Psoas muscle (tissue), 8 donors: ENCODE measurements at places on chromosomes 2 and 18. TPM values are rescaled to one million over a fixed set of nuclear protein-coding genes. Genes with fewer than 3 reads are reported as not detected.

- DNase-seq = no peak
Observed at GRCh38 chr2:179096090-179096489, 46.2 kb upstream of the CCDC141 start.

DNA sequence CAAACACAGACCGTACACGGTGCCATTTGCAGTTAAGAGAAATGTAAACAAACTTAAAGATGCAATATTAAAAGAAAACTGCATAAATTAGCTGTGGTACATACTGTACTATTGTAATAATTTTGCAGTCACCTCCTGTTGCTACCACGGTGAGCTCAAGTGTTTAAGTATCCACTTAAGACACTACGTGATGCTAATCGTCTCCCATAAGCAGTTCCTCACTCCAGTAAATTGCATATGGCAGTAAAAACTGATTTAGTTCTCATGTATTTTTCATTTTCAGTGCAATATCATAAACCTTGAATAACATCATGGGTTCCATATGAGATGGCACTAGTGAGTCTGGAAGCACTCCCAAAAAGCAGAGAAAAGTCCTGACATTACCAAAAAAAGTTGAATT lies 14.4 kb downstream of the CLEC4F start:
- DNase-seq = no peak

GRCh38 chr2:134711692-134712091 lies 7.1 kb downstream of the TMEM163 start:
- no peak for DNase-seq

GRCh38 chr2:172340394-172340793 lies 87.0 kb upstream of the ITGA6 start:
- DNase-seq = no peak

- no peak for DNase-seq
Observed at GRCh38 chr2:3871002-3871401, 167.6 kb downstream of the DCDC2C start.

GRCh38 chr2:119424284-119425118 lies 7.2 kb upstream of the TMEM37 start:
- no peak for DNase-seq

GRCh38 chr2:157180359-157180758 lies 77.1 kb upstream of the GALNT5 start:
- DNase-seq = no peak

DNA sequence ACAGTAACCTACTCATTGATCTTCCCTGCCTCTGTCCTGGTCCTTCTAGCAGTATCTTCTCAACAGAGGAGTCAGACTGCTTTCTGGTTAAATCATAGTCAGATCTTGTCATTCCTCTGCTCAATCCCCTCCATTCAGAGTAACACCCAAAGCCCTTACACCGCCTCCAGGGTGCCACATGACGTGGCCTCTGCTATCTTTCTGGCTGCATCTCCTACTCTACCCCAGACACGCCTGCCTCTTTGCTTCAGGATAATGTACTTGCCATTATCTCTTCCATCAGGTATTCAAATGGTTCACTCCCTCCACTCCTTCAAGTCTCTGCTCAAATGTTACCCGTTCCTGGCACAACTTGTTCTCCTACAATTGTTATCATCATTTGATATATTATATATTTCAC lies 36.3 kb upstream of the ACVR2A start:
- DNase-seq = no peak

RNF152 gene
- total RNA-seq = 2.5 TPM

TSPYL6 gene
- not detected for total RNA-seq

- DNase-seq = peak; percentile 54
Observed at GRCh38 chr18:59509481-59510442, 150.7 kb upstream of the LMAN1 start.

PSMA8 gene
- not detected for total RNA-seq

DYNAP gene
- not detected for total RNA-seq

- DNase-seq = no peak
Observed at GRCh38 chr18:10027461-10027860, 113.6 kb downstream of the VAPA start.

DNA sequence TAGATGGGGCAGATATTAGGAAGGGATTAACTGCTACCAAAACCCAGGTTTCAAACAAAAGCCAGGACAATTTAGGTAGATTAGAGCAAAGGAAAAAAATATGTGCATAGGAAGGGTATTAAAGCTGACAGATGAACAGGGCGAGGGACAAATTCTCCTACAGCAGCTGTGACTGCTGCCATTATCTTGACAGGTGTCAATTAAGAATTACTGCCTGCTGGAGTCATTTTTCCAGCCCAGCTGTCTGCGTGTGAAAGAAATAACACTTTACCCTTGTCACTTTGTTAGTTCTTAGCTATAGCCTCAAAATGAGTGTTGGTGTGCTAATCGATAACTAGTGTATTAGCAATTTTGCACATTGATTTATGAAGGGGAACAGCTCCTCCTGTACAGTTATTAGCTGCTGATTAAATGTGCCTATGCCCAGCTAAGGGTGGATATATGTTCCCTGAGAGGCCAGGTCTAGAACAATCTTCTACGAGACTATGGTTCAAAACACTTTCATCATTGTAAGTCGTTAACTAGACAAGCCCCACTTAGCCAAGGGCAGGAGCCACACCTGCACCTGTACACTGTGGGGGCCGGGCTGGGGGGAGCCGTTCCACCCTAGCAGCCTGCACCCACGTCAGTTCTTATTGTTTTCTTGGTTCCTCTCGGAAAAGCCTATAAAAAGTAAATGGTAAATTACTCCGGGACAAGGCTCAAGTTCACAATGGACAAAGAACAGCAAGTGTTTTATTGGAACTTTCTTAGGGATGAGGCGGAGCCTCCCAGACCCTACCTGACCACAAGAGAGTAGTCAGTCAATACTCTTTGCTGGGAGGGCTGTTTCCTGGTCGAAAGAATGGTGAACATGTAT lies 7.7 kb downstream of the TSHZ1 start:
- no peak for DNase-seq

DNA sequence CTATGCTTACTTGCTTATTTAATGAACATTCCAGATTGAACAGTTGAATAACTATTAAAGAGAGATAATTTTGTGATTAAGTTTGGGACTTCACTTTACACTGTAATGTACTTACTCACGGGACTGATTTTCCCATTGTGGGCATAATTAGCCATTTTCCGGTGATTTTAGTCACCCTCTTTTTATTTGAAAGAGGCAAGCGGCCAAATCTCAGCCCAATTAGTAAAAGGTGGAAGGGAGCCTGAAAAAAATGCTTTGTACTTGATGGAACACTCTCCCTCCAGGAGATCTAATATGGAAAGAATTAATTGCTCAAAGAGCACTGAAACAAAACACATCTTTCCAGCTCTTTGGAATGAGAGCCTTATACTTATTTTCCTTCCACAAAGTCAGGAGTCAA lies 50.2 kb downstream of the CALCRL start:
- no peak for DNase-seq

- DNase-seq = no peak
Observed at GRCh38 chr2:181203916-181204315, 223.5 kb downstream of the UBE2E3 start.

FNDC4 gene
- 38.1 TPM for total RNA-seq

GRCh38 chr2:127634066-127634617 lies 11.8 kb upstream of the GPR17 start:
- peak; percentile 19 for DNase-seq

DNA sequence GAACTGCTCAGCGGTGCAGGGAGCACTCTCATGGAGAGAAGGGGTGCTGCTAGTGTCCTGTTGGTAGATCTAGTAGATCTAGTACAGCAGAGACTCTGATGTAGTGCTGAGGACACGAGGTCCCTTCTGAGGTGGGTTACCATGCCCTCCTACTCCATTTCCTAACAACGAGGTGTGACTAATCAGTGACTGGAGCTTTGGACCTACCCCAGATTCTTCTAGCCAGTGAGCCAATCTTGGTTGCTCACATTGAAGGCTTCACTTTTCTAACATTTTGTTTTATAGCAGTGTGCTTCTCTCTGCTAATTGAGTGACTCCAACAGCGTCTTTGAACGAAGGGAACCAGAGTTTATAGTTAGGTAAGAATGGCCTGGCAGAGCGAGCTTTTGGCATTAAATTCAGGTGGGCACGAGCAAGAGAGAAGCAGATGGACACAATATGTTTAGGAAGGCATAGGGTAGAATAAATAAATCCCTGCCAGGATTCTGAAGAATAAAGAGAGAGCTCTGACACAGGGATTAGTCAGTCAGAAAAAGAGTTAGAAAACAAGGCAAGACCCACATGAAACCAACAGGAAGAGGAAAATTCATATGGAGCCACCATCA lies 306.0 kb upstream of the RAB12 start:
- DNase-seq = no peak

- DNase-seq = no peak
Observed at GRCh38 chr2:102925003-102925402, 163.2 kb downstream of the TMEM182 start.

DNA sequence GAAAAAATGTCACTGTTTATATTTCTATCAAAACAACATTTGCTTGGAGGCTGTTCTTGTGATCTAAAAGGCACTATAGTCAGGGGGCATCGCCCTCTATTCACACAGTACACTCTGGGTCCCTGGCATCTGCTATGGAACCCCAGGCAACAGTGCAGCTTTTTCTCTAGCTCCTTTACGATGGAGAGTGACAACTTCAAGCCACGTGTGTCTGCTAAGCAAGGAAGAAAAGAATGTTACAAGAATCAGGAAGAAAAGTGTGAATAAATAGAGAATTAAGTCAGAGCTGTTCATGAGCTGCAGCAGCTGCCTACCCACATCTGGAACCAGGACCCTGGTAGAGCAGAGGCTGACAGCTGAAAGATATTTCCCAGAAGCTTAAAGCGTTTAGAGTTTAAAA lies 11.2 kb downstream of the RND3 start:
- DNase-seq = no peak

DNA sequence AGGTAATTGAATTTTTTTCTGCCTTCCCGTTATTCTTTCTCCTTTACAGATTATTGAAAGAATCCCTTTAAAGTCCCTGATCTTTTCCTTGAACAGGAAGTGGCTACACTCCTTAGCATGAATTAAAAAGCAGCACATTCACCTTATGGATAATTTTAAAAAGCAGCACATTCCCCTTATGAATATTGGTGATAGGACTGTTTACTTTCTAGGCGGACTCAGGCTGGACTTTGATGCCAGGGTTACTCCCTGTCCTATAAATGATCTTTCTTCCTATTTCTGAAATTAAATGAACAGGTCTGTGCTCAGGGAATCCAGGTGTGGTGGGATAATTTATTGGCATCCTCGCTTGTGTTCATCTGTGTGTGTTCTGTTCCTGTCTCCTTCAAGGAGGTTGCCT lies 226.0 kb downstream of the DCDC2C start:
- no peak for DNase-seq

DTNA gene
- 103 TPM for total RNA-seq

DNA sequence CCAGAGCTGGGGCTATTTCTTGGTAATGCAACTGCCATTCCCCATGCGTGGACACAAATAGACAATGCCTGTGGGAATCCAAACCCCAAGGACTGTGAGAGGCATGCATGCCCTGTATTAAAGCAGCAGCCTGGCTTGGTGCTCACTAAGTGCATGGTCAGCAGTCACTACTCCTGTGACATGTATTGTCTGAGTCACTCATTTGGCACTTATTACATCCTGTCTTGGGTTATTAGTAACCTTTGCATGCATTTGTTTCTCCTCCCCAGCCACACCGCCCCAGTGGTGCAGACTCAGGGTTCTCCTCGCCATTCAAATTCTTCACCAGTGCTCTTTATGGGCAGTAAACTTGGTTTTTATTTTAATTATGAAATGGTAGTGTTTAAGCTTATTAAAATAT lies 30.2 kb downstream of the PRKCE start:
- DNase-seq = peak; percentile 48

DNA sequence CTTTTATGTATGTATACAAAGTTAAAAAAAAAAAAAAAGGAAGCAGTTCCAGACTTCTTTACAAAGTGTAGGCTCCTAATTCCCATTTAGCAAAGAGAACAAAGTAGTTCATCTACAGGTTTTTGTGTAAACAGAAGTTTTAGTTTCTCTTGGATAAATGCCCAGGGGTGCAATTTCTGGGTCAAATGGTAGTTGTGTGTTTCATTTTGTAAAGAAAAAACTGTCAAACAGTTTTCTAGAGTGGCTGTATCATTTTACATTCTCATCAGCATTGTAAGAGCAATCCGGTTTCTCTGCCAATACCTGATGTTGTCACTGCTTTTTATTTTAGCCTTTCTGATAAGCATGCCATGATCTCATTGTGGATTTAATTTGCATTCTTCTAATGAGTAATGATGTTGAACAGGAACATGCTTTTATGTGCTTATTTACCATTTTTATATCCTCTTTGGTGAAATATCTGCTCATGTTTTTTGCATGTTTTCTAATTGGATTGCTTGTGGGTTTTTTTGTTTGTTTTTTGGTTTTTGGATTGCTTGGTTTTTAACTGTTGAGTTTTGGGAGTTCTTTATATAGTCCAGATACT lies 16.6 kb upstream of the PSME4 start:
- no peak for DNase-seq

DNA sequence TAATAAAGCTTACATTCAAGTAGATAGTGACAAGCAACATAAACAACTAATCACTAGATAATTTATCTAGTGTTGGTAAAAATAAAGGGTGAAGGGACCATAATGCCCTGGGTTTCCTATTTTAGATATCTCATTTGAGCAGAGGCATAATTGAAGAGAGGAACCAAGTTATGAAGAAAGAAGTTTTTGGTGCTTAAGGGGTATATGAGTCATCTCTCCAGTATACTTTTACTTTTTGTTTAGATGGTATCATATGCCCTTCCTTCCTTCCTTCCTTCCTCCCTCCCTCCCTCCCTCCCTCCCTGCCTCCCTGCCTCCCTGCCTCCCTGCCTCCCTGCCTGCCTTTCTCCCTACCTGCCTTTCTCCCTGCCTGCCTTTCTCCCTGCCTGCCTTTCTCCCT lies 1053.5 kb upstream of the CELF4 start:
- no peak for DNase-seq

DNA sequence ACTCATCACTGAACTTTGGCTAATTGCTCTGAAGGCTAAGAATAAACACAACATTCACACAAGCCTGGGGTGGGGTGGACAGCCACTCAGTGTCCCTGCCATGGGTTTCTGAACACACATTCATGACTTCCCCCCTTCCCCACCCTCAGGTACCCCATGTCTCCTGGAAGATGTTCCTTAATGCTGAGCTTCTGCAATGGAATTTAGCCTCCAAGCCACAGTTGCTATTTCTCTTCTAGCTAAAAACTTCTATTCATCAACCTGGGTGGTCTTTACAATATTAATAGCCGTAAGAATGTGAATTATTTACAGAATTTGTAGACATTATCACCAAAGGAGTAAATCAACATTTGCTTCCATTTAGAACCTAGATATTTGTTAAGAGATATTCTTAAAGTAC lies 175.1 kb downstream of the ACKR3 start:
- DNase-seq = no peak

DNA sequence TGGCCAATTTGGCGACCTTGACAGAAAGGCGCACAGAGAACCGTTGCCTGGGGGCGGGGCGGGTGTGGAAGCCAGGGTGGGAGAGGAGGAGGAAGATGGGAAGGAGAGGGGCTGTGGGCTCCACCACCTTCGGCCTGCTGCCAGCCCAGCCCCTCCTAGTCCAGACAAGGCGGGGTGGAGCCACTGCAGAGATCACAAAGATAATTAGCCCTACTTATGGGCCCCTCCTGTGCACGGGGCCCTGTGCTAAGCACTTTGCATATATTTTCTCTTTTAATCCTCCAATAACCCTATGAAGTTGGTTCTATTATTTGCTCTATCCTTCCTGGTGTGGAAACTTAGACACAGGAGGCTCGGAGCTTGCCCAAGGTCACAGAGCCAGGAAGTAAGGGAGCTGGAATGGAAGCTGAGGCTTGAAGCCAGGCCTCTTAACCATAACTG lies 13.7 kb upstream of the ECEL1 start:
- no peak for DNase-seq

GRCh38 chr18:22439447-22439846 lies 21.7 kb upstream of the CTAGE1 start:
- DNase-seq = no peak

RASGRP3 gene
- total RNA-seq = 24.9 TPM
